ENCODE measurements at places on chromosomes 2 and 18.

- no peak overlapping the region for H3K27ac ChIP-seq
- no peak overlapping the region for H3K4me3 ChIP-seq
- no peaks in the 10 kb centered on the region for H3K27me3 ChIP-seq
Measured at GRCh38 chr2:196331143-196331542, 159.8 kb upstream of the STK17B start.

DNA sequence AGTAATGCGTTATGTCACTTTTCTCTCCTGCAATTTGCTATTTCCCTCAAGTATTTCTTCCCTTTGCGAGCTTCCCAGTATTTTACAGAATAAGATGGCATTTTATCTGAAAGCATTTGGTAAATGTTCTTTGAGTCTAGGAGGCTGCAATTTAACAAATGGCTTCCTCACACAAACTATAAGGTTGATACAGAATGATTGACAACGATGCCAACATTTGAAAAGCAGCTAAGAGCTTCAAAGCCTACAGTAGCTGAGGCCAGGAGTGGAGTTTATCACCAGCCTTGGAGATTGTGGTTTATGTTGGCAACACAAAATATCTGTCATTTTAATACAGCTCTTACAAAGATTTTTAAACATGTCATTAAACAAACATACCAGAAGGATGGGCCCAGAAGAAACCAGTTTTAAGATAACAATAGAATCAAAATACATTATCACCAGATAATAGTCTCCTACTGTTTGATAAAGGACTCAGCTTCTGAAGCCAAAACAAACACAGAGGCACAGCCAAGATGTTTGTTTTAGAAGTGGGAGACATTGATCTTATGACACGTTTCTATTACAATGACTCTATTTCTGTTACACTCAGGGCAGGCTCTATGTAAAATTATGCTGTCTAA, 711.4 kb upstream of the ACVR2A start:
- H3K36me3 ChIP-seq, result no peaks in the 10 kb centered on the region
- no peak overlapping the region for H3K27ac ChIP-seq
- no peaks in the 10 kb centered on the region for H3K27me3 ChIP-seq
- H3K4me3 ChIP-seq, result no peak overlapping the region
- H3K4me1 ChIP-seq, result no peaks in the 10 kb centered on the region

DNA sequence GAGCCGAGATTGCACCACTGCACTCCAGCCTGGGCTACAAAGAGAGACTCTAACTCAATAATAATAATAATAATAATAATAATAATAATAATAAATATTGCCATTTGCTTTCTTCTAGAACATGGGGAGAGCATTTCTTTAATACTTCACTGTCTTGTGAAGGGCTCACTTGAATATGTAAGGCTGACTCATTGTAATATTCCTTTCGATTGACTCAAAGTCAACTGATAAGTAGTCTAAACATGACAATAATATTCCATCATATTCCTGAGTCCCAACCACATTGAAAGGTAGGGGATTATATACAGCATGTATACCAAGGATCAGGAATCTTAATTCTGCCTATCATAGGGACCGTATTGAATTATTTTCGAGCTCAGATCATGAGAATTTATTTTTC, 949.2 kb downstream of the DSC3 start:
- no peaks in the 10 kb centered on the region for H3K36me3 ChIP-seq
- no peak overlapping the region for H3K27ac ChIP-seq
- DNase-seq, result no peak
- H3K4me1 ChIP-seq, result no peaks in the 10 kb centered on the region

- H3K4me3 ChIP-seq, result no peak overlapping the region
- no peaks in the 10 kb centered on the region for H3K4me1 ChIP-seq
- no peak for DNase-seq
Measured at GRCh38 chr2:72789241-72789640, 36.6 kb downstream of the EXOC6B start.

DNA sequence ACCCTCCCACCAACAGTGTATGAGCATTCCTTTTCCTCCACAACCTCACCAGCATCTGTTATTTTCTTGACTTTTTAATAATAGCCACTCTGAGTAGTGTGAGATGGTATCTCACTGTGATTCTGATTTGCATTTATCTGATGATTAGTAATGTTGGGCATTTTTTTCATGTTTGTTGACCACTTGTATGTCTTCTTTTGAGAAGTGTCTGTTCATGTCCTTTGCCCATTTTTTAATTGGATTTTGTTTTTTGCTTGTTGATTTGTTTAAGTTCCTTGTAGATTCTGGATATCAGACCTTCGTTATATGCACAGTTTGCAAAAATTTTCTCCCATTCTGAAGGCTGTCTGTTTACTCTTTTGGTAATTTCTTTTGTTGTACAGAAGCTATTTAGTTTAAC, 59.1 kb downstream of the SP100 start:
- H3K27ac ChIP-seq, result no peak overlapping the region
- DNase-seq, result no peak
- peaks cover 9% of the 10 kb centered on the region for H3K36me3 ChIP-seq
- no peaks in the 10 kb centered on the region for H3K27me3 ChIP-seq
- H3K4me1 ChIP-seq, result peaks cover 10% of the 10 kb centered on the region

Measured in naive thymus-derived CD4-positive, alpha-beta T cell (primary cell).